ENCODE measurements at places on chromosomes 1 and 21.

DNA sequence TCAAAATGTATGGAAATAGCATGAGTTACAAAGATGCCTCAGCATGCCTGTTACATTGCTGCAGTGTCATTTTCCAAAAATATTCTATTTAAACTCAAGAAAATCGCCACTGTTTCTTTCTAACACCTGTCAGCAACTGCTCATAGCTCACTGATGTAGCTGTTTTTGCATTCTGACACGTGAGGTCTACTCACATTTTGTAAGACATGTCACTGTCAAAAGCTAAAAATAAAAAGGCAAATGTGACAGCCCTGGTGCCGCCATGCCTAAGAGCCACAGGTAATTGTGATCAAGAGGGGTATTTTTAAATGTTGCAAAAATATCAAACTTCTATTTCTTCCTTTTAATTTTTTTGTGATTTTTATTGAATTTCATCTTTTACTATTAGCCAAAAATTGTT is 556.2 kb upstream of the TMPRSS15 start:
- DNase-seq: no peak

DNA sequence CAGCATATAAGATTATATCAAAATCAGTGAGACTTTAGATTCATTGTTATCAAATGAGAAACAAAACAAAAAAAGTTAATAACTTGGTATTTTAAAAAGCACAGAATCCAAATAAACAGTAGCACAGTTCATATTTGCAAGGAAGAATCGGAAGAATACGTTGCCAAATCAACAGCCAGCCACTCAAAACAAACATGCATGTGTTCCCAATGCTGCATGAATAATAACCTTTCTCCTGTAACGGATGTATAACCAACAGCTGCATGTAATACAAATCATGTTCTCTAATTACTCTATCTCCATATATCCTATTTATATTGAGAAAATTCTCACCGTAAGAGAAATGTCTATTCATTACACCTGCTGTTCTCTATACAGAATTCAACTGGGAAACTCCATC is 98.9 kb upstream of the FOXD3 start:
- no peak for DNase-seq

DNA sequence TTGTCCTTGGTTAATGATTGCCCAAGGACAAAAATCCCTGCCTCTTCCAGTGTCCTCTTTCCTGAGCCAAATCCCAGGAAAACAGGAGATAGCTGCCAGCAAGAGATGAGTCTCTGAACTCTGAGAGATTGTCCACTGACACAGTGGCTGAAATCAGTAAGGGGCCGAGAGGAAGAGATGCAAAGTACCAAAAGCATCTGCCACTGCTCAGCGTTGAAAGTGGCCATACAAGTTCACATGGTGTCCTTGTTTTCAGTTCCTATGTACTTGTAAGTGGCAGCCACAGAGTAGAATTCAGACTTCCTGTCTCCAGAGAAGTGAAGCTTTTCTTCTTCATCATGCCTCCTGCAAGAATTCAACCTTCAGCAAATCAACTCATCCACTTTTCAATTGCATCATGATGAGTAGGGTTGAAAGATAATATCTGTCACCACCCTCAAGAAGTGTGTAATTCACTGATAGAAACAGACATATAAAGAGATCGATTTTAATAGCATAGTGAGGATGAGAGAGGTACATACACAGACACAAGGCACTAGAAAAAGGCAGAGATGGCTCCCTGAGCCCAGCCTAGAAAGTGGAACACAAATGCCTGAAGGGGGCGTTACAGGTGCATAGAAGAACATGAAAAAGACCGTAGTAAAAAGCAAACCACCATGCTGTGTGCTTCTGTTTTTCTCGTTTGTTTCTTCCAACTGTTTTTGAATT is 185.8 kb downstream of the MRPL39 start:
- DNase-seq: peak; percentile 26

GRCh38 chr1:29538586-29538985 is 302.3 kb downstream of the PTPRU start:
- DNase-seq: no peak

DNA sequence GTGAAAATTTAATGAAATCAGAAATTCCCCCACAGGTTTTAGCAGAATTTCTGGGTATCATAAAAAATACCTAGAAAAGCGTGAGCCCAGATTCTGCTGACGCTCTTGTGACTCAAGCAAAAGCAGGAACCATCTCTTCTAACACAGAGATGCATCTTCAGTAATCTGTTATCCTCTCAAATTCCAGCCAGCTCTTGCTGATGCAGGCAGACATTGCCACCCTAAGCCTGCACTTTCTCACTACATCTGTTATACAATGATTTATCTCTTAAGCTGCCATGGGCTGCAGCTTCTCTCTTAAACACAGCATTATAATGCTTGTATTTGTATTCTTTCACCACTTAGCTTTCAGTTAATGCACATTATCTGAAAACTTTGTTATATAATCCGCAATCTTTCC is 113.0 kb upstream of the RGS1 start:
- DNase-seq: no peak

DNA sequence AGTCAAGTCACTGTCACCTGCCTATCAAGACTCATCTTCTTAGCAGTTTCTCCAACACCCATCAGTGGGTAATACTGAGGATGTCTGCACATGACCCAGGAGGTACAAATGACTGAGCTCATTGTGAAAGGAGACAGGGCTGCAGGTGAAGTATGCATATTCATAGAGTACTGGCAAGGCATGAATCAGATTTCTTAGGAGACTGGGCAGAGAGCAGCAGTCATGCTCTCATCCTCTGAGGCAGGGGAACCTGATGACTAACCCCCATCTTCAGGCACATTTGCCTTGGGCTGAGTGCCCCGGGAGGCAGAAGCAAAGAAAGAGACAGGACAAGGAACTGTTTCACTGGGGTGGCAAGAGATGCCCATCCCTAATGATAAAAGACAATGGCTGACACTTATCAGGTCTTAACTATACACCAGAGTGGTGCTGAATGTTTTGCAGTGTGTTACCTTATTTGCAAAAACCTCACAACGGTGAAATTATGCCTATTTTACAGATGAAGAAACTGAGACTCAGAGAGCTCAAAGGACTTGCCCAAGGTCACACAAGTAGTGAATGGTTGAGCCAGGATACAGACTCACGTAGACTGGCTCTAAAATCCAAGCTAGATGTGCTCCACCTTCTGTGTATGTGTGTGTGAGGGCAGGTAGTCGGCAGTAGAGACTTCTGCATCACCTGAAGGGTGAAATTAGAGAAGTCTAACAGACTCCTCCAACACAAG is 9.2 kb upstream of the GRHL3 start:
- peak; percentile 47 for DNase-seq

DNA sequence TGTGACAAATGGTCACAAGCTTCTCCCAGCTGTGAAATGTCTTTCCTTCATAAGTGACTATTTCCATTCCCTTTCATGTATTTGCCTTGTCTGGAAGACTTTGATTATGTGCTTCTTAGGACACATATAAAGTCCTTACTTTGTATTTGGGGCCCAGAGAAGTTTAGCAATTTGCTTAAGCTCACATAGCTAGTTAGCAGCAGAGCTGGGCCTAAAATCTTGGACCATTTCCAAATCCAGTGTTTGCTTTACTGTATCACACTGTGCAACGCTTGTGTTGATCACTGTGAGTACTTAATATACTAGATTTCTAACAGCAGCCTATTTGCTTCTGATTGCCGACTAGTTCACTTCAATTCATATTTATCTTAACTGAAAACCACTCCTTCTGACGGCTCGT is 2.2 kb upstream of the KCNA3 start:
- DNase-seq: no peak

DNA sequence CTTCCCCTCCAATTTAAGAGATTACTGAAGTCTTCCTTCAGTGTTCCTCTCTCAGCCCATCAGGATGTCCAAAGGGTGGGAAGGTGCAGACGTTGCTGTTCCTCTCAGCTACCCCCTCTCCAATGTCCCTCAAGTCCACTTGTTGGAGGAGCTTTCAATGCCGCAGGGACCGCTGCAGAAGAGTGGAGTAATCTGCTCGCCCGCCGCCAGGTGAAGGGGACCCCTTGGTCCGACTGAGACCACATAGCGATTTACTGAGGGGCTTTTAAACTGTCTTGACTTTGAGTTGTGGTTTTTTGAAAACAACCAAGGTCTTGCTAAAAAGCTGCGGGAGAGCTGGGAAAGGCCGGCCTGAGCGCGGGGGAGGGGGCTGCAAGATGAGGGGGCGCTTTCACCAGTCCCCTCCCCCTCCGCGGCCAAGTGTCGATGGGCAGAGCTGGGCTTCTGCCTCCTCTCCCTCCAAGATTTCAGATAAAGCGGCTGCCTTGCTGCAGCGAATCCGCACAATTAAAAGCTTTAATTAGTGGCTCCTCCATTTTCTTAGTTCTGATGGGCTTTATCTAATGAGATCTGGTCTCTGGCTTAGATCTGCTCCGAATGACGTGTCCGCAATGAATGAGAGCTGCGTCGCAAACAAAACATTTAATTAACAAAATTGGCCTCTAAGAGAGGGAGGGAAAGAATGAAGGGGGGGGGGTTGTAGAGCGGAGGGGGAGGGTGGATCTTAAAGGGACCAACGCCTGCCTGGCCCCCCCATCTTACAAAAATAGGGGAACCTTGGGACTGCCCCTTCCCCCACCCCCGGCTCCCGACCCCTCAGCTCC is 5.9 kb downstream of the LMO4 start:
- no peak for DNase-seq

- DNase-seq: peak; percentile 29
Measured at GRCh38 chr1:236489710-236490377, 33.9 kb upstream of the LGALS8 start.

DNA sequence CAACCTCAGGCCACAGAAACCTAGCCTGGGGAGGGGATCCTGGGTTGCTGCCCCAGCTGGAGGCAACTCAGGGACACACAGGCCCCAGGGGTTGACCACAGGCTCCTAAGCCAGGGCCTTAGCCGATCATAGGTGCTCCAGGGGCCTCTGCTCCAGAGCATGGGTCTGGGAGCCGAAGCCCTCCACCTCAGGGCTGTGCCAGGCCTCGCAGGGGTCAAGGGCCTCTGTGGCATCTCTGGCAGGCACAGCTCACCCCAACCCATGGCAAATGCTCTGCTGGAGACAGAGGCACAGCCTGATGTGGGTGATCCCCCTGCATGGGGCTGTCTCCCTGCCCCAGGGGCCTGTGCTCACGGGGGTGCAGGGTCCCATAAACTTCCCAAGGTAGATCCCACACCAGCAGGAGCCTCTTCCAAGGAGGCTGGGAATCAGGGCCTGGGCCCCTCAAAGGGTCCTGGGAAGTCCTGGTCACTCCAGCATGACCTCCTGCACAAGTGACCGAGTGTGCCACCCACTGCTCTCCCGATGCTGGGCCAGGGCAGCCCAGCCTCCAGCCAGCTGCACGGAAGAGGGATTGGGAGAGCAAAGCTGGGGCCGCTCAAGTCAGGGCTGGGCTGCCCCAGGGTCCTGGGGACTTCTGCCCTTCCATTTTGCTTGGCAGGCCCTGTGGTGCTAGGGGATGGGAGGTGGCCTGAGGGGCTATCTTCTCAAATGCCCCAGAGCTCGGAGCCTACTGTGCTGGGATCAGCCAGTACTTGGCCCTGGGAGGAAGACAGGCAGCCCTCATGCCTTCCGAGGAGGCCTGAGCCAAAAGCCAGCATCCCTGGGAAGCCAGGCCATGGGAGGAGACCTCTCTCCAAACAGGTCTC is 22.2 kb upstream of the PRSS38 start:
- DNase-seq: no peak

GRCh38 chr1:87560601-87561360 is 232.1 kb downstream of the LMO4 start:
- DNase-seq: no peak

DNA sequence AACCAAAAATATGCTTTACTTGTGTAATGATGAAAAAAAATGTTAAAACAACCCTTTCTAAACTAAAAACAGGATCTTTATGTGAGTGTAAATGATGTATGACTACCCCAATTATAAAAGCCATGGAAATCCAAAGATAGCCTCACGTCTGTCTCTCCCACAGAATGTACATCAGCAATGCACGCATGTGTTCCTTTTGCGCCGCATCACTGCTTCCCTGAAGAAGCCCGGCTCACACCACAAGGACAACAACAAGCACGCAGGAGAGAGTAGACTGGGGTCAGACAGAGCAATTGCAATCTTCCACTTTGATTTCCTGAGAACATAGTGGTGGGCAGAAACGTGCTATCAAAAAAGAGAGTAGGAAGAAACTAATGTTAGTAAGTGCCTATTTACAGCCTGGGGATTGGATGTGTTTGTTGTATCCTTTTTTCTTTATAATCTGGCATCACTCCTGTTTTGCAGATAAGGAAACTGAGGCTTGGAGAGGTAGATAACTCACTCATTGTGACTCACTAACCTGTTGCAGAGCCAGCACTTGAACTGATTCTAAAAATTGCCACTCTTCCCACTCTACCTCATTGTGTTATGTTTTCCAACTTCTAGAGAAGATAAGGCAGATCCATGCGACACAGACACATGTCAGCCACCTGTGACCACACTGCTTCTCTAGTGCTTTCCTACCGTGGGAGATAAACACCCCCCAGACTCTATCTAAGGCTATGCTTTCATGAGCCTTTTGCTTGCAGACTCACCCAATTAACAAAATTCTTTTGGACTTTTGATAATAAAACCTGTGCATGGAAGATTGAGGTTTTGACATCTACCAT is 60.1 kb downstream of the MAP10 start:
- no peak for DNase-seq

DNA sequence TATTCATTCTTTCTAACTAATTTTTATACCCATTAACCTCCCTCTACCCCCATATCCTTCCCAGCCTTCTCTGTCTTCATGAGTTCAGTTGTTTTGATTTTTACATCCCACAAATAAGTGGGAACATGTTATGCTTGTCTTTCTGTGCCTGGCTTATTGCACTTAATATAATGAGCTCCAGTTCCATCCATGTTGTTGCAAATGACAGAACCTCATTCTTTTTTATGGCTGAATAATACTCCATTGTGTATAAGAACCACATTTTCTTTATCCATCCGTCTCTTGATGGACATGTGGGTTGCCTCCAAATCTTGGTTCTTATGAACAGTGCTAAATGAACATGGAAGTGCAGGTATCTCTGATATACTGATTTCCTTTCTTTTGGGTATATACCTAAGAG is 21.5 kb downstream of the AGPAT3 start:
- no peak for DNase-seq

DNA sequence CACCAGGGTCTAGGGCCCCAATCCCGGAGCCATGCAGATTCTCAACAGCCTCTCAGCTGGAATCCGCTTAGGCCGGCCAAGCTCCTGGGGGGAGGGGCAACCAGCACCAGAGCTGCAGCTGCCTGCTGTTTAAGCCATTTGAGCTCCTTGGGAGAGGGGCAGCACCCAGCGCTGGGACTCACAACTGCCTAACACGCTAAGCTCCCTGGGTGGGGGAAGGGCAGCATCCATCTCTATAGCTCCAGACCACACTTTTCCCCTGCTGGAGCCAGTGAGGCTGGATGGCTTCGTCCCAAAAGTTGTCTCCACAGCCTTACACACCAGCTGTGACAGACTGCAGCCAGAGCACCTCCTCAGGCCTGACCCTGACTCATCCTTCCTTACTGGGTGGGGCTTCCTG is 6.9 kb upstream of the PTGFR start:
- DNase-seq: no peak

DNA sequence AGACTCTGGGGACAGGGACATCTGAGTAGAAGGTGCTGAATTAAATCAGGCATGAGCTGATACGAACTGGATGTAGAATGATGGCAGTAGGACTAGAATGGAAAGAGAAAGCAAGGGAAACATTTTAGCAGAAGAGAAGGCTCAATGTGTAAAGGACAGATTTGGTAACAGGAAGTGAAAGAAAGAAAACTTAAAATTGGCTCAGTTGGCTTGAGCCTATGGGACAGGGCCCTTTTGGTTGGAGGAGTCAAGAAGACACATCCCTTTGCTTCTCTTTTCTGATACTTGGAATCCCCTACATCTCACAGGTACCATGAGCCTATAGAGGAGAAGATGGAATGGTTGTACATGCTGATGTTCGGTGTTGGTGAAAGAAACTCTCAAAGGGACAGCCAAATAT is 300.6 kb upstream of the PLXNA2 start:
- no peak for DNase-seq

GRCh38 chr1:156421062-156421938 is 52.3 kb downstream of the RHBG start:
- no peak for DNase-seq

Measured in RCC 7860 (cell line).